NCI-H1092 (cell line): ENCODE measurements at places on chromosomes 3 and 15.

DNA sequence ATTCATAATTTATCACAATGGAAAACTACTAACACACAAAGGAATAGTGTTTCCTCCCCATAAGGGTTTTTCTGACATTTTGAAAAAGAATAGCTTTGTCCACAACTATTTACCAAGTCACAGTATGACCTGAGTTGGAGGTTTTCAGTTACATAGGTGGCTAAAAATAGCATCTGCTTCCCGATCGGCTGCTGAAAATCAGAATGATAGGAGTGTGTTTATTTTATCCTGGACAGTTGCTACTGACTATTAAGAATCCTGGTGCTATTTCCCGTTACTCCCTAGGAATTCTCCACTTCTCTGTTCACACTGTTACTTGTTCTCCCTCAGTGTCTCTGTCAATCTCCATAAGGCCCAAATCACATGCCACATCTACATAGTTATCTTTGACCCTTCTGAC is 353.9 kb upstream of the RARB start:
- DNase-seq = no peak

DNA sequence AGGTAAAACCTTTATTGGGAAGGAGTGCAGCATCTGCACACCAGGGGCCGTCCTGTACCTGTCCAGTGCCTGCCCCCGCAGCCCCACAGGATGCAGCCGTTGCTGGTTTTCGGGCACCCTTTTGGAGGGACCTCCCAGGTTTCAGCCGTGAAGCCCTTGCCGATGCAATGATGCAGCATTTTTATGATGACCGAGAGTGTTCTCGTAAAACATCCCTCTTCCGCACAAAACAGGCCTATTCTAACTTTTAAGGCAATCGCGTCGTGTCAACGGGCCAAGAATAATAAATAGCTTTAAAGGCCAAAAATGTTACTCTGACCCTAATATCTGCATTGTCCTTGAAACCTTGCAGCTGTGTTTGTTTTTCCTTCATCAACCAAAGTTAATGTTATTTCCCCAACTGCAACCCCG is 126.1 kb downstream of the LRRK1 start:
- DNase-seq = no peak

GRCh38 chr3:42790714-42791229 is 13.5 kb downstream of the HIGD1A start:
- no peak for DNase-seq

DNA sequence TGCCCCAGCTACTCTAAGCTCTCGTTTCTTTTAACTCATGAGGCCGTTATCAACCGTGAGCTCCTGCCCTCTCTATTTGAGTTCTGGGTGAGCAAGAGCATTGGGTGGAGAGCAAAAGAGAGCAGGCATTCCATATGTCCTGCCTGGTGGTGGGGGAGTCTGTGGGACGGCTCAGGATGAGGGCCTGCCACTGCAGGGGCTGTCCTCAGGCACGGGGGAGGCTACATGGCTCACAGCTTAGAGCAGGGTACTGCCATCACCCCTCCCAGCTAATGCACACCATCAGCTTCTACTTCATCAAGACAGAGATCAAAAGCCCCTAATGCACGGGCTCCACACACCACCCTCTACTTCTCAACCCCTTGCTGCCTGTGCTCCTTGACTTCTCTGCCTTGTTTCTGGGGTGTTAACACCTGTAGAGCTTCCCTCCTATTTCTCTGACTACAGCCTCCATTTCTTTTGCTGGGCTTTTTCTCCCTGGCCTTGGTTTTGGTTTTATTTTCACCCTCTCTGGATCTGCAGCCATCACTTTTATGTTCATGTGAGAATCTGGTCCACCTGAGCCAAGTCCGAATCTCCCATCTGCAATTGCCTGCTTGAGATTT is 114.1 kb downstream of the ALDH1A2 start:
- DNase-seq = no peak

GRCh38 chr3:170324962-170325361 is 32.6 kb upstream of the SKIL start:
- no peak for DNase-seq

DNA sequence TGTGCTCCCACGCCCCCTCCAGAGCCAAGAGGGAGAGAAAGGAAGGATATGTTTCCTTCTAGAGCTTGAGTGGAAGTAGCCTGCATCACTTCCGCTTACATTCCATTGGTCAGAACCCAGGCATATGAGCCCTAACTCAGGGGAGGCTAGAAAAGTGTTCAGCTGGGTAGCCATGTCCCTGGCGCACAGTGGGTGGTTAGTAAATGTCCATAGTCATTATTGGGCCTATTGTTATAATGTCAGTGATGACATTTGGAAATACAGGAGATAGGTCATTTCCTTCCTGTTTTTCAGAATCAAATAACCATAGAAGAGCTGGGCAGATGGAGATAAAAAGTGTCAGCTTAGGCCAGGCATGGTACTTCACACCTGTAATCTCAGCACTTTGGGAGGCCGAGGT is 27.3 kb downstream of the CD276 start:
- no peak for DNase-seq

DNA sequence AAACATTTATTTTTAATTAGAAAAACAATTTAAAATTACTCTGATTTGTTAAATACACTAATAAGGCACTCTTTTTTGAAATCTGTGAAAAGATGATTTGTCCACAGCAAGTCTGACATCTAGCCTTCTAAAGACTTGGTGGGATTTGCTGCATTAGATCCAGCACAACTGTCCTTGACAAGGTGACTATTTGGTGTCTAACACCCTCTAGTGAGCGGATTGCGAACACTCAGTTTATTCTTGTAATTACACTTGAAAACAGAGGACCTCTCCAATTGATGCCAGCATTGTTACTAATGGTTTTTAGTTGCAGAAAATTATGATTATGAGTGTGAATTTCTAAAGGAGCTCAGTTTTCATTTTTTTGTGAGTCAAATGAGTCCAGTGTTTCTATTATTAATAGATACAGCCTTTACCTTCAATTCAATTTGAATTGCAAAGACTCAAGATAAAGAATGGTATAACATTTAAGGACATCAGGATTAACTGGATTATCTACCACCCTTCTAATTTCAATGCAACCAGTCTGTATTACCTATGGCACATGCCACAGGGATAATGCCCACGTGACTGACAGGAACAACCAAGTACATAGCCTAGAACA is 29.7 kb upstream of the STRIT1 start:
- peak; percentile 55 for DNase-seq

- peak; percentile 78 for DNase-seq
These were observed 3.4 kb downstream of the GXYLT2 start for GRCh38 chr3:72891053-72891855.

GRCh38 chr15:75749820-75750219 is 37.2 kb upstream of the CSPG4 start:
- DNase-seq = no peak

DNA sequence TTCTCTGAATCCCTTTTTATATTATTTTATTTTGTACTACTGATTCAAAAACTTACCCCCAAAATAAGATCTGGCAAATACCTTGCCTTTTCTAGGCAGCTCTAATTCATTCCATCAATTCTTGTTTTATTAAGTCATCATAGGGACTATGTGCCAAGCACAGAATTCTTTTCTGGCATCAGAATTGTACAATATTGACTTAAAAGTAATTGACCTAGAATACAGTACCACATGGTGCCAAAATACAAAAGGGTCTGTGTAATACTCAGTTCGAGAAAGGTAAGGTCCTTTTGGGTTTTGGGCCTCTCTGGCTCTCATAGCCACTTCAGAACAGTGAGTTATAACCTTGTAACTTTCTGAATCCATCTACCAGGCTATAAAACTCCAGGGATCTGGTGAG is 46.2 kb downstream of the KBTBD8 start:
- no peak for DNase-seq

- DNase-seq = no peak
These were observed 11.8 kb upstream of the UACA start for GRCh38 chr15:70775160-70775559.

- DNase-seq = no peak
These were observed 3.2 kb upstream of the AGBL1 start for GRCh38 chr15:86076468-86076867.

DNA sequence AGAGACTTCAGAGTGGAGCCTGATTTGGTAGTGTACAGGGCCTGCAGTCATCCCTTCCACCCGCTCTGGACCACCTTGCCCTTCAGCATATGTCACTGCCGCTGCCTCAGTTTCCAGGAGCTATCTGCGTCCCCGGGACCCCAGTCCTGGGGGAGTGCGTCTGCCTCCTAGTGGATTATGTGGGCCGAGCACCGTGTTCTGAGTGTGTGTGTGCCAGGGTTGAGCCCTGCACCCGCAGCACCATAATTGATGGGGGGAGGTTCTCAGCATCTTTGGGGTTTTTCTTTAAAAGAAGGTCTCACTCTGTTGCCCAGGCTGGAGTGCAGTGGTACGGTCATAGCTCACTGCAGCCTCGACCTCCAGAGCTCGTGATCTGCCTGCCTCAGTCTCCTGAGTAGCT is 33.6 kb downstream of the CD276 start:
- no peak for DNase-seq

GRCh38 chr3:148309390-148310035 is 388.2 kb upstream of the AGTR1 start:
- no peak for DNase-seq

DNA sequence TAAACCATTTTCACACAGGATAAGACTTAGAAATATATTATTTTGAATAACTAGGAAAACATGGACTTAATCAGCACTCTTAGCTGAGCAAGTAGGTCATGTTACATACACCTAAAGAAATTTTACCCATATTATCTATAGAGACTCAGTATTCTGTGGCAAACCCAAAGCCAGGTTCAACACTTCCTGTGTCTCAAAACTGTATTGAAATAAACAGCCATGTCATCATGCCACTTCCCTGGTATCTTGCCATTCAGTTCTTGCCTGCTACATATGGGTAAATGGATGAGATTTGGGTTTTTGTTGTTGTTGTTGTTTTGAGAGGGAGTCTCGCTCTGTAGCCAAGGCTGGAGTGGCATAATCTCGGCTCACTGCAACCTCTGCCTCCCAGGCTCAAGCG is 141.5 kb upstream of the PLXND1 start:
- DNase-seq = no peak

- DNase-seq = no peak
These were observed 116.8 kb downstream of the TPRG1 start for GRCh38 chr3:189288348-189289235.

- no peak for DNase-seq
These were observed 145.2 kb downstream of the KLF13 start for GRCh38 chr15:31471731-31472430.

DNA sequence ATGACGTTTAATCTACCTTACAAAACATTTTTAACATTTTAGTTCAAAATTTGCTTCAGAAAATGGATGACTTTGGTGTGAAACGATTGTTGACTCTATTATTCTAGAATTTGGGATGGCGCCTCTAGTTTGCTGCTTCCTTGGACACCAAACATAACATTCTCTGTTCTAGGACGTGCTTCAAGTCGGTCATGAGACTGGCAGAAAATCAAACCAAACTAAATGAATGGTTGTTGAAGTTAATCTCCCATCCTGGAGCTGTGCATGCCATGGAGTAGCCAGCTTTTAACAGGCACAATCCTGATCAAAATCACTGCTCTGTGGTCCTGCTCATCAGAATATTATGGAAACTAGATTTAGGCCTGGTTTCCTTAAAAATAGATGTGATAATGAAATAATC is 9.6 kb upstream of the LRRFIP2 start:
- DNase-seq = no peak

- no peak for DNase-seq
These were observed 991 bp upstream of the HIGD1A start for GRCh38 chr3:42805141-42805821.

- DNase-seq = no peak
These were observed 47.8 kb downstream of the THBS1 start for GRCh38 chr15:39628546-39629257.

GRCh38 chr15:59764775-59765174 is 75.7 kb upstream of the BNIP2 start:
- no peak for DNase-seq

- DNase-seq = no peak
These were observed 10.0 kb downstream of the DUSP7 start for GRCh38 chr3:52046186-52046901.

- DNase-seq = no peak
These were observed 135.9 kb downstream of the ANO10 start for GRCh38 chr3:43485931-43486330.

DNA sequence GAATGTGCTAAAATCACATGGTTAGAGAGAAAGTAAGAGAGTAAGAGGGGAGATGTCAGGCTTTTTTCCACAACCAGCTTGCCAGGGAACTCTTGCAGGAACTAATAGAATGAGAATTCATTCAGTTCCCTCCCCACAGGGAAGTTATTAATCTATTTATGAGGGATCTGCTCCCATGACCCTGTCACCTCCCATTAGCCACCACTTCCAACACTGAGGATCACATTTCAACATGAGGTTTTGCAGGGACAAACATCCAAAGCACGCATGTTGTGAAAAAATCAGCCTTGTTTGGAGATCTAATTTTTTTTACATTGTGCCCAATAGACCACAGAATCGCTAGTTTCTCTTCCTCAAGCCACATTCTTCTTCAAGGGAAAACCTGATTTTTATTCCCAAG is 904.0 kb downstream of the TBL1XR1 start:
- no peak for DNase-seq

DNA sequence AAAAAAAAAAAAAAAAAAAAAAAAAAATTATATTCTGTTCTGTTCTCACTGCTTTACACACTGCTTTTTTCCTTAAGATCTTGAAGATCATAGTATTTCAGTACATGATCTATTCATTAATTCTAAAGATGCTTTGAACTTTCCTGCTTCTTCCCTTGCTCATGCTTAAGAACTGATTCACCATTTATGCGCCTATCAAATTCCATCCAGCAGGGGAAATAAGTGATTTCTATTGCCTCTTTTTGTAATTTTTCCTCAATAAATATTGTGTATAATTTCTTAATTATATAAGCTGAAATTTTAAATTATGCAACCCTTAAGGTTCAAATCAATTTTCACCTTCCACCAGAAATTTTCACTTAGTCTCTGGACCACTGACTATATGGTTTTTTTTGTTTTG is 10.6 kb downstream of the DENND6A start:
- no peak for DNase-seq

- no peak for DNase-seq
These were observed 66.6 kb downstream of the IGF1R start for GRCh38 chr15:98714922-98715321.

GRCh38 chr3:171173736-171174135 is 147.2 kb upstream of the SLC2A2 start:
- DNase-seq = no peak

- no peak for DNase-seq
These were observed 291.0 kb downstream of the PLOD2 start for GRCh38 chr3:145869958-145870357.

- peak; percentile 60 for DNase-seq
These were observed 25.8 kb downstream of the SPSB4 start for GRCh38 chr3:141076797-141077571.

- no peak for DNase-seq
These were observed 311.8 kb upstream of the TRIM42 start for GRCh38 chr3:140365872-140366697.

GRCh38 chr3:58414538-58415197 is 19.0 kb downstream of the PDHB start:
- no peak for DNase-seq

- DNase-seq = no peak
These were observed 71.0 kb upstream of the ZNF280D start for GRCh38 chr15:56804279-56804678.

- no peak for DNase-seq
These were observed 55.8 kb upstream of the FAM98B start for GRCh38 chr15:38398134-38398533.
